HEK293T (cell line): ENCODE measurements at places on chromosomes 7 and 10.

DNA sequence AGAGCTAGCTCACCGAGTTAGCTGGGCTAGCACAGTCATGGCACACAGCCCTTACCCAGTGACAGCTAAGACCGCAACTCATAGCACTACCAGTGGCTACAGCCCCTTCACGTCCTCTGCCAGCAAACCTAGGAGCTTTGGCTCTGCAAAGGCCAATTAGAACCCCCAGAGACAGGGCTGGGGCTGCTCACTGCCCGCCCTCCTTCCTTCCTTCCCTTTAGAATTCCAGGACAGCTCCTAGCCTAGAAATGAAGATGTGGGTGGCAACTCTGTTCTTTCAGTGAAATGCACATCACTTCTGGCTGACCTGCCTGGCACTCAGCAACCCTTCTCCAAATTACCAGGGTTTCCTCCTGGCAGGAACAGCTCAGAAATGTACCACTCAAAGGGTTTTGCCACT lies 99.9 kb downstream of the FAM53B start:
- DNase-seq = no peak

DNA sequence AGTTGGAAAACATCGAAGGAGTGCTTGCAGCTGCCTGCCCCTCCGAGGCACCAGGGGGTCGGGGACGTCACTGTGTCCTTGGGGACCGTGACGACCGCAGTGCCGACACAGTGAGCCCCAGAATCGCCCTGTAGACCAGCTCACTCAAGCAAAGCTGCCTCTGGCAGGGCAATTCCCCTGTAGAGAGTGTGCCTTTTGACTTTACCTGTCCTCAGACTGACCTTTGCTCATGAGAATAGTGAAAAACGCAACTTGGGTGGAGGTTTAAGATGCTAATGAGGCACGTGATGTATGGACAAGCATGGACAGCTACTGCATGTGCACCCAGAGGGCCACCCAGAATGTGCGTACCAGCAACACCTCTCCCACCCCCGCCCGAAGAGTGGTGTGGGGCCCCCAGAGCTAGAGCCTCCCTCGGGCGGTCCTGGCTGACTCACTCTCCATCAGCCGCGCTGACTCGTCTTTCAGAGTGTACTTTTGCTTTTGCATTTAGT lies 271.9 kb downstream of the ADARB2 start:
- DNase-seq = no peak

DNA sequence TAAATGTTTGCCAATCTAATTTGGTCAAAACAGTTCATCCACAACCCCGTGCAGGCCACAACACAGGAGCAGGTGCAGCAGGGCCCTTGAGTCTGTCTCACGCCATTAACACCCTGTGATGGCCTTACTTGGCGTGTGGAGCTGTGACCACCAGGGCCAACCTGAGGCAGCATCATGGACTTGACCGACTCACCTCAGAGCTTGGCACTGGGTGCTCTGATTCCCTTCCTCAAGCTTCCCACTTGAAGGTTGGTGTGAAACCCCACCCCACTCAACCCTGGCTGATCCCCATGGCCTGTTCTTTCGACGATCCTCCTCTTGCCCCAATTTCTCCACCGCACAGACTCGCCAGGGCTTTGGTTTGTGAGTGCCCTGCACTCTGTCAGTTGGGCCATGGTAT lies 623.1 kb downstream of the PTPRN2 start:
- DNase-seq = no peak

DNA sequence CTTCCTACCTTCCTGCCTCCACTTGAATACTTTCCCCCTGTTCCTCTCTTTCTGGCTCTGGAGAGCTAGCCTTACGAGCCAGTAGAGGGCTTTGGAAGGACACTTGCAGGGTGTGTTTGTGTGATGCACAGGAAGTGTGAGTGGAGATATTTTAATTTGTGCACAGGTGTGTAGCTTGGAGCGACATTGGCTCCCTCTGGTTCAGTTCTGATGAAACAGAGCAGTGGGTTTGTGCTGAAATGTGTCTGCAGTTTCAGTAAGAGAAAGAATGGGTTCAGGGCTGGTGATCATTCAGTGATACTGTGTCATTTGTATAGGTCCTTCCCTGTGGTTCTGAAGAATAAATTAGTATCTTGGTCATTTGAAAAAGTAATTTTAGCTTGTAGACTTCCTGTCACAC lies 86.9 kb downstream of the SND1 start:
- DNase-seq = no peak

GRCh38 chr7:67662804-67663203 lies 666.2 kb downstream of the TYW1 start:
- DNase-seq = no peak

DNA sequence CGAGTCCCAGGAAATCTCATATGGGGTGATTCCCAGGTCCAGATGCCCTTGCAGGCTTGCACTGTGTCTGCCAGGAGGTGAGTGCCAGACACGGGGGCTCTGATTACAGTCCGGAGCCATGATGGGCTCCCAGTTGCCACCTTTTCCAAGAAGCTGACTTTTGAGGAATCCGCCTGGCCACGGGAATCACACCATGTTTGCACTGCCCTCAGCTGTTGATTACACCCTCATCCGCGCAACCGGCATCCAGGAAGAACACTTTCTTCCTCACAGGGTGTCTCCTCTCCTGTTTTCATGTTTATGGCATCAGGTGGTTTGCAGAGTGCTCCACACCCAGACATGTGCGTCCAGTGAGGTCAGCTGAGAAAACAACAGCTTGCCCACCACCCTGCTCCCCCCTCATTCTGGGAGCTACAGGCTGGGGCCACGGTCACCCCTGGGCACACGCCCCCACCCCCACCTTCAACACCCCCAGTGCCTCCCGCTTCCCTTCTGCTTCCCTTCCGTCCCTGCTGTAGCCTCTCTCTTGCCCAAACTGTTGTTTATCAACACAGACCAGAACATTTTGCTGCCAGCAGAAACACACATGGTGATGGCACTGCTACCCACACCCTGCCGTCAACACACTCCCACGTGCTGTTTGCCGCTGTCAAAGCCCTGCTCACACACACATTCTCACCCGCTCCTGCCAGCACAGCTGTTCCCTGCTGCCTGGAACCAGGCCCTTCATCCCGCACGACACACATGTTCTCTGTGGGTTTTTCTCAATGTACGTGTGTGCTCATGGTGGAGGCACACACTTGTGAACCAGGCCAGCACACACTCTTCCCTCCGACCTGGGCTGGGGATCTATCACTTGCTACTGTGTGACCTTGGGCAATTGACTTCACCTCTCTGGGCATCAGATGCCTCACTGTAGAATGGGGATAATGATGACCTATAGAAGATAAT lies 35.8 kb downstream of the DDIT4 start:
- no peak for DNase-seq

DNA sequence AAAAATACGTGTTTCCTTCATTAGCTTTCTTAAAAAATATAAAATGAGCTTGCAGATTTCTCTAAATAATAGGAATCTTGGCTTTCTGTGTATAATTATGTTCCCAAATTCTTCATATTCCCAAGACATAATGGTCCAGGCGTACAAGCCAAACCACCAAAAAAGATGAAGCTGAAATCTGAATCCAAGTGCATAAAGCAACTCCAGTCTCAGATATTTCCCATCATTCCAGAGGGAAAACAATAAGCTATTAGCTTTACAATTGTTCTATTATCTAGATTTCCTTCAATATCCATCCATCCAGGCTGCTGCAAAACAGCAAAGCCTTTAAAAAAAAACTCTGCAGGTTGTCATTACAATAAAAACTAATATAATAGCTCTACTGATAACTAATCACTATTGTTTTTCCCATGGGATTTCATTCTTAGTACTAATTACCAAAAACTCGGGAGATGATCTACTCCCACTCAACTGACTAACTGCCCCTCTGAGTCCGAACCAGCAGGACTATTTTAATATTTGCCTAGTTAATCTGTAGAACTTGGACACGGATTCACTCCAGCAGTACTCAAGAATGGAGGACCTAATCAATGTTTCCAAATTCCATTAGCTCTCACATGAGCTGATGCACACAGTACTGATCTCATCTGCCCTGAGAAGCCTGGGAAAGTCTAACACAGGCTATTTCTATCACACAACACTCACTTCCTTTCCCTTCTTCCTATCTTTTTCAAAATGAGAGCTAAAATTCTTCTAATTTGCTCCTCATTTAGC lies 108.9 kb upstream of the ASAH2 start:
- DNase-seq = no peak

- DNase-seq = no peak
These were observed 128.2 kb downstream of the FGFR2 start for GRCh38 chr10:121469797-121470606.
